Thymus (tissue), 14 donors: ENCODE measurements at places on chromosomes 2 and 18. TPM values are rescaled to one million over a fixed set of nuclear protein-coding genes. Genes with fewer than 3 reads are reported as not detected.
A peak's percentile ranks its signal among the peaks of the same experiment; 100 is the strongest.

- no peak for DNase-seq
These were observed 17.2 kb downstream of the LNPK start for GRCh38 chr2:175984846-175985245.

DNA sequence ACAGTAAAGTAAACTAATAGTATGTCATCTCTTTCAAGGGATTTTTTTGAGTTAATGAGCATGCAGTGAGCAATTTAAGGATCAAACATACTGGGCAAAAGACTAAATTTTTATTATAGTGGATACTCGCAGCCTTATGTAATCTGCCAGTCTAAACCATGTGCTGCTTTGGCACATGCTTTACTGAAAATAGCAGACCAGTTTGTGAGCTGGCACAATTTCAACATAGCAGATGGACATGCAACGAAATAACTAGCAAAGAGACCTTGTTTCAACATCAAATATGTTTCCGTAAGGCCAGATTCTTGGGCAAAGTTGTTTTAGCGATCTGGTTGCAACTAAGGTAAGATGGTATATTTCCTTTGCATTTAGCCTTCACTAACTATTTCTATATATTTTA lies 807.3 kb downstream of the NR4A2 start:
- no peak for DNase-seq

GRCh38 chr18:44588508-44588907 lies 92.2 kb upstream of the SETBP1 start:
- no peak for DNase-seq

- DNase-seq, result no peak
These were observed 55.5 kb upstream of the SLC8A1 start for GRCh38 chr2:40507432-40507831.

GRCh38 chr2:28247734-28248133 lies 144.9 kb upstream of the FOSL2 start:
- no peak for DNase-seq

DNA sequence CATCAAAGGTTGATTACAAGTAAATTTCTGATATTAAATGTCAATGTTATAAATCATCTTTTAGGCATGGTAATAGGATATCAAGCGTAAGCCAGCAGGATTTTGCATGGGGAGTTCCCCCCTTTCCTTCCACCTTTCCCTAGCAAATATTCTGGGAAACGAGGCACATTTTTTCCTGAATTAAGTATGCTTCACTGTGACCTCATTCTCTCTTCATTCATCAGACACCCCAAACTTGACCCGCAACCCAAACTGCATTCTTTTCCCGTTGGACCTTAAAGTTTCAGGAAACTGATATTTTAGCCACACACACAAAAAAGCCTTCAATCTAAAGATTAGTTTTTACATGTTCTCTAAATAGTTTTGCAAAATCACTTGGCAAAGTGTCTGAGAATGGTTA lies 214.5 kb upstream of the CTAGE1 start:
- no peak for DNase-seq

- no peak for DNase-seq
These were observed 14.0 kb downstream of the USP14 start for GRCh38 chr18:172361-172760.

- DNase-seq, result peak; percentile 38
These were observed 32.8 kb downstream of the KATNAL2 start for GRCh38 chr18:46950064-46950656.

- no peak for DNase-seq
These were observed 41.4 kb downstream of the STEAP3 start for GRCh38 chr2:119264781-119265692.

DNA sequence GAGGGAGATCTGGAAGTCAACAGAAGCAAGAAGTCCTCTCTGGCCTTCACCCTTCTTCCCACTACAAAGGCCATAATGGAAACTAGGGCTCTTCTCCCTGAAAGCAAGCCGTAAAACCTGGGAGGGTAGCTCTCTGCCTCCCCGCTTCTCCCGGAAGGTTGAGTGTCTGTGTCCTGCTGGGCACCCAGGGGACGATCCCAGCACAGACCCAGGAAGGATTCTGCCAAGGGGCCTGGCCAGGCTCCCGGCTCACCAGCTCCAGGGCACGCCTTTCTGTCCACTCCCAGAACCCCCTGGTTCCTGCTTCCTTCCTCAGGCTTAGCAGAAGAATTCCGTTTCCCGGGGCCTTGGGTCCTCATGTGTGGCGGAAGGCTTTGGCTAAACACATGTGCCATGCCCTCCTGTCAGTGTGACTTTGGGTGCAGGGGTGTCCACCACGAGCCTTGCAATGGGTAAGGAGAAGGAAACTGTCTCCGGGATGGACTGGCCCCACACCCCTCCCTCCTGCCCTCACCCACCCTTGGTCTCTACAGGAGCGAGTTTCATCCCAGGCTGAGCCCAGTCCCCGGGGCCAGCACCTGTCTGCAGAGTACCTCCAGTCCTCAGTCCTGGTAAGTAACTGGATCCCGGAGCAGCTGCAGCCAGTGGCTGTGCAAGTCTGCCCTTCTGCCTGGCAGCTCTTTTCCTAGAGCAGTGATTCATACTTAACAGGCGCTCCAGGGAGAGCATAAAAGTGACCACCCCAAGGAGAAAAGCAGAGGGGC lies 135.8 kb downstream of the TPO start:
- no peak for DNase-seq

DNA sequence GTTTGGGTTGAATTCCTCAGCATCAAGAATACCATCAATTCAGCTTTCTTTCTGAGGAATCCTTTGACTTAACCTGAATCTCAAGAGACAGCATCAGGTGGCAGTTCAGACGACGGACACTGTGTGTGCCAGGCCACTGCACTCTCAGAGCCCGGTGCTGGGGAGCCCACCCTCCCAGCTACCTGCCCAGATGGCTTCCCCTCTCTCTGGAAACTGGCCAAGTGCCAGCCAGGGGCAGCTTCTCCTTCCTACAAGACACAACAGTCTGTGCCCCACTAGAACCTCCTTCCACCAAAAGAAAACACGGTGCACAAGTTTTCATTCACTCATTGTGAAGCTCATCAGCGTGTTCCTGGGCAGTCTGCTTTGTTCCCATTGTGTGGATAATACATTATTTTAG lies 28.5 kb downstream of the MAL start:
- no peak for DNase-seq

GRCh38 chr2:150675807-150676206 lies 188.3 kb upstream of the RND3 start:
- no peak for DNase-seq

GRCh38 chr2:100236166-100236565 lies 86.1 kb downstream of the LONRF2 start:
- no peak for DNase-seq

DNA sequence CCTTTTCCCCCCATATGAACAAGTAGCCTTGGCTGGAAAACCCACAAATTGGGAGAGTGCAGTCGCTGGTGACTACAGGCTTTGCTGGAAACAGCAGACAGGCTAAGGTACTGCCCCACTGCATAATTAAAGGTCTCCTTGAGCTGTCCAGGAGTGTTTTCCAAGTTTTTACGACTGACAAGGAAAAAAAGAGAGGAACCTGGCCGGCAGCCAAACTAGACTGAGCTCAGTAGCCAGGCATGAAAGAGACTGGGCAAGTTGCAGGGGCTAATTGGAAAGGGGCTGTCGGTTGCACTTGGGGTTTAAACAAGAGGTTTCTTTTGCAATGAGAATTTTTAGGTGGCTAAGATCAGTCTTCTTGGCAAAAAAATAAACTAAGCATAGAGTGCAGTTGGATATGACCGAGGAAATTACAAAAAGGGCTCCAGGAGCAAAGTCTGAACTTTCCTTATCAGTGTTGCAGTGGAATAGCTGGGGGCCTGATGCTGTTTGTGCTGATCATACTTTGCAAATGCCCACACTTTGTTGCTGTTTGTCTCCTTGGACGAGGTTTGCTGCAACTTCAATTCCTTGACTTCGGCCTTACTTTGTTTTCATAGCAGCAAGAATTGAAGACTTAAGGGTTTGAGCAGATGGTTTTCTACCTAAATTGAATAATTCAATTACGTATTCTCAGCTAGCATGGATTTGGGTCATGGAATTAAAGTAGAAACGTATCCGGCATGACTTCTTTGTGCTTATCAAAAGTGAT lies 2.1 kb downstream of the GULP1 start:
- no peak for DNase-seq

GRCh38 chr2:205868773-205869333 lies 186.6 kb downstream of the NRP2 start:
- peak; percentile 13 for DNase-seq

Gene EFEMP1
- 4.0 TPM for total RNA-seq

Gene LYG1
- 1.8 TPM for total RNA-seq
